Fibroblast of villous mesenchyme (primary cell): ENCODE measurements at places on chromosomes 3 and 15. TPM values are rescaled to one million over a fixed set of nuclear protein-coding genes. Genes with fewer than 3 reads are reported as not detected.
A peak's percentile ranks its signal among the peaks of the same experiment; 100 is the strongest.

DNA sequence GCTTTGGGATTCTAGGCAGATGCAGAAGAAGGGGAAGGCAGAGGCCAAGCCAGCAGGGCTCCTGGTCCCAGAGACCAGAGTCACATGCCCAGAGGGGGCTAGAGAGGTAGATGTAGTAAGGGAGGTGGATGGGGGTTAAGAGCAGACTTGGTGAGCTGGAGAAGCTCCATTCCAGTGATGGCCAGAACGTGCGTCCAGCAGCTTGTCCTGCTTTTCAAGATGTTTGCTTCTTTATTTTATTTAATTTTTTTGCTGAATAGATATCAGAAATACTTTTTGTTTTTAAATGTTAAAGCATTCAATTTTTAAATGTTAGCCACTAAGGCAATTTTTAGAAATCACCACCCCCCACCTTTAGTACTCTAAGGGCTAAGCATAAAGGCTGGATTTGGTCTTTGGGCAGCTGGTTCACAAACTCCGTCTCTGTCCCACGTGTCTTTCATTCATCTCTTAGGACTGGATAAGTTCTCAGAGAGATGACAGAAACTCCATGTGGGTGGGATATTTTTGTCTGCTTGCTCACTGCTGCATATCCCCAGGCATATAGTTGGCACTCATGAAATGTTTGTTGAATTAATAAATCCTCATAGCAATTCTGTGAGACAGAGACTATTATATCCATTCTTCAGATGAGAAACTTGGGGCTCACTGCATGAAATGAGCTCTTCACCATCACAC is 6.7 kb downstream of the COLQ start:
- DNase-seq: no peak

DNA sequence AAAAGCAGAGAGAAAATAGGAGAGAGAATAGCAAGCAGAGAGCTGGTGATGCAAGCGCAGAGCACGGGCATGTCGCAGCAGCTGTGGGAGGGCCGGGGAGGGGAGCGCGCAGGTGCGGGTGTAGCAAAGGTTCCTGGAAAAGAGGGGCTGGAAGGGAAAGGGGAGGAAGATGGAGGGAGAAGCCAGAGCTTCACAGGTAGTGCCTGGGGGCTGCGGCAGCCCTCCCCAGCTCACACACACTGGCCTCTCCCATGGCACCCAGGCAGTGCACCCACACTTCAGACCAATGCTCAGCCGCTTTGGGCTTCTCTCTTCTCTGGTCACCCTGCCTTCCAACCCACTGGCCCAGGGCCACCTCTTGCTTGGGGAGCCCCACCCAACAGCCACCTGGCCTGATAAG is 72.1 kb downstream of the ADAMTS7 start:
- DNase-seq: no peak

- no peak for DNase-seq
Observed at GRCh38 chr3:42685891-42686820, 819 bp downstream of the KLHL40 start.

- peak; percentile 8 for DNase-seq
Observed at GRCh38 chr3:63762934-63763550, 56.1 kb upstream of the C3orf49 start.

The CLEC3B gene
- 0.43 and 0.64 TPM in 2 replicates for total RNA-seq

The PTX3 gene
- 22.5 and 47.0 TPM in 2 replicates for total RNA-seq

DNA sequence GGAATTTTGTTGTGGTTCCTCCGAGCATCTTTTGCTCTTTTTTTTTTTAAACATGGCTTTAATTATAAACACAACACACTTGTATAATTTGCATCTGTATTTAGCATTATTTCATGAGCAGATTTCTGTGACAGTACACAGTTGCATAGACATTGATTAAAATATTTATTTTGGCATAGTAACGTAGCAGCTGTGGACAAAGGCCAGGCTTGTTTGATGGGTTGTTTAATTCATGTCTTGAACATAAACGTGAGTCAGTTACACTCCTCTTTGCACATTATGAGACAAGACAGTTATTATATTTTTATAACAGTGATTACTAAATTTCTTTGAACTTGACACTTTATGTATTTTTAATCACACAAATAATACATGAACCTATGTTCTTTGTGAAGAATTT is 182.5 kb downstream of the CACNA2D3 start:
- no peak for DNase-seq

DNA sequence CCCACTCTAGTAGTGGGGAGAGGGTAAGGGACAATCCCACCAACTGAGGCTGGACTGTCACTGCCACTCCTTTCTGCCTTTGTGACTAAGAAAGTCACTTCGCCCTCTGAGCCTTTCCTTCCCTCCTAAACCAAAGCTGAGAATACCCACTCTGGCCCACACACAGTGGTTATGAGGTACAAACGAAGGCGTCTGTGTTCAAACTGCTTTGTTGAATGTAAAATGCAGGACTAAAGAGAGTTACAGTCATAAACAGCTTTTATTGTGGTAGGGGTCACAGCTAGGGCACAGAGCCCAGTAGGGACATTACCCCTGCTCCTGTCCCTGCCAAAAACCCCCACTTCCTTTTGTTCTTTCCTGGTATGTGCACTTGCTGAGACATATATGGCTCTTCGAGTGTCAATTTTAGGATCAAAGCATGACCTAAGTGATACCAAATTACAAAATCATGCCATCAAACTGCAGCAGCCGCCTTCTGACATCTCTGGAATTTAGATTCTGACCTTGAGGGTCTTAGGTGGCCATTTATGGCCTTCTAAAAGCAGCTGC is 45.1 kb downstream of the CTDSPL start:
- no peak for DNase-seq

- peak; percentile 37 for DNase-seq
Observed at GRCh38 chr3:169232863-169233262, 430.6 kb downstream of the MECOM start.

DNA sequence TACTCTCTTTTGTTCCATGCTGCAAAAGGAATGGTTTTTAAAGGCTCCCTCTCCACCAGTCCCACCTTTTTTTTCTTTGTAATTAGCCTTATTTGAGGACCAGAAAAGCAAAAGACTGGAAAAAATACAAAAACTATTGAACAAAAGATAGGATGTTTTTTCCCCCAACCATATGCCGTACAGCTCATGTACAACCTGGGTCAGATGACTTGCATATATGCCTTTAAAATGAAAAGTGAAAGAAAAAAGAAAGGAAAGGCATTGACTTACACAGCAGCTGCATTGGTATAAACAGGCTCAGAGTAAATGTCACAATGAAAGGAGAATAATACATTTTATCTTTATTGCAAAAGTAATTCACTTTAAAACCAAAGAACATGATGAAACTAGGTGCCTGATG is 69.5 kb upstream of the CMC1 start:
- DNase-seq: no peak

The GPR171 gene
- total RNA-seq: not detected in 2 replicates

The LRRC31 gene
- not detected in 2 replicates for total RNA-seq

- peak; percentile 72 for DNase-seq
Observed at GRCh38 chr15:45522328-45523165, at the start of gene SLC30A4. Gene SLC30A4 (minus strand): TSS chr15:45522755. CDS start chr15:45522354, 401 bp downstream.

The ZBTB47 gene
- 25.4 and 25.9 TPM in 2 replicates for total RNA-seq

GRCh38 chr3:151899996-151900395 is 26.6 kb downstream of the SUCNR1 start:
- DNase-seq: peak; percentile 46

The TLR9 gene
- not detected in 2 replicates for total RNA-seq
